ENCODE measurements at places on chromosomes 5 and 9.
A peak's percentile ranks its signal among the peaks of the same experiment; 100 is the strongest.

- DNase-seq: no peak
- no peak overlapping the region for H3K4me3 ChIP-seq
- H3K27me3 ChIP-seq: no peaks in the 10 kb centered on the region
- H3K27ac ChIP-seq: no peak overlapping the region
- peaks cover 8% of the 10 kb centered on the region for H3K4me1 ChIP-seq
Observed at GRCh38 chr9:75139201-75139600, 50.9 kb downstream of the OSTF1 start.

GRCh38 chr5:64532212-64532611 is 26.4 kb downstream of the RGS7BP start:
- DNase-seq: no peak
- H3K4me1 ChIP-seq: no peaks in the 10 kb centered on the region
- H3K27me3 ChIP-seq: no peaks in the 10 kb centered on the region

GRCh38 chr5:135233477-135233876 is 165.6 kb downstream of the MACROH2A1 start:
- H3K27ac ChIP-seq: no peak overlapping the region
- no peak overlapping the region for H3K4me3 ChIP-seq
- no peaks in the 10 kb centered on the region for H3K27me3 ChIP-seq
- DNase-seq: no peak
- no peaks in the 10 kb centered on the region for H3K36me3 ChIP-seq

DNA sequence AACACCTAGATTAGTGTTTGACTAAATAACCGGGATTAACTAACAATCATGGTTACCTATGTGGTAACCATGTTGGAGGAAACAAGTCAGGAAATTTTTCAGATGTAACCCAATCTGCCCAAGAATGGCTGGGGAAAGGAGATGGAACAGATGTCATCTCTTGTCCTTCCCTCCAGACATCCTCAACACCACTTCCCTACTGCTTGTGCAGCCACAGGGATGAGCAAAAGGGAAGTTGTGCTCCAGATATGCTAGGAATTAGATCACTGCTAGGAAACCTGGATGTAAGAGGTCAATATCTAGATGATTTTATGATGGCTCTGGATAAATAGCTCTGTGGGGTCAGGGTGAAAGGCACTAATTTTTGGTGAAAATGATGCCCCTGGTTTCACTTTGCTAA is 61.3 kb upstream of the ELL2 start:
- H3K27ac ChIP-seq: no peak overlapping the region
- no peak for DNase-seq
- H3K27me3 ChIP-seq: no peaks in the 10 kb centered on the region
- H3K4me1 ChIP-seq: no peaks in the 10 kb centered on the region

GRCh38 chr5:34673463-34674125 is 17.5 kb downstream of the RAI14 start:
- no peak overlapping the region for H3K27ac ChIP-seq
- no peaks in the 10 kb centered on the region for H3K27me3 ChIP-seq
- no peaks in the 10 kb centered on the region for H3K36me3 ChIP-seq
- no peak overlapping the region for H3K4me3 ChIP-seq
- H3K4me1 ChIP-seq: no peaks in the 10 kb centered on the region

- DNase-seq: no peak
- no peaks in the 10 kb centered on the region for H3K36me3 ChIP-seq
- no peak overlapping the region for H3K4me3 ChIP-seq
Observed at GRCh38 chr5:130545291-130545690, 619.8 kb downstream of the HINT1 start.

DNA sequence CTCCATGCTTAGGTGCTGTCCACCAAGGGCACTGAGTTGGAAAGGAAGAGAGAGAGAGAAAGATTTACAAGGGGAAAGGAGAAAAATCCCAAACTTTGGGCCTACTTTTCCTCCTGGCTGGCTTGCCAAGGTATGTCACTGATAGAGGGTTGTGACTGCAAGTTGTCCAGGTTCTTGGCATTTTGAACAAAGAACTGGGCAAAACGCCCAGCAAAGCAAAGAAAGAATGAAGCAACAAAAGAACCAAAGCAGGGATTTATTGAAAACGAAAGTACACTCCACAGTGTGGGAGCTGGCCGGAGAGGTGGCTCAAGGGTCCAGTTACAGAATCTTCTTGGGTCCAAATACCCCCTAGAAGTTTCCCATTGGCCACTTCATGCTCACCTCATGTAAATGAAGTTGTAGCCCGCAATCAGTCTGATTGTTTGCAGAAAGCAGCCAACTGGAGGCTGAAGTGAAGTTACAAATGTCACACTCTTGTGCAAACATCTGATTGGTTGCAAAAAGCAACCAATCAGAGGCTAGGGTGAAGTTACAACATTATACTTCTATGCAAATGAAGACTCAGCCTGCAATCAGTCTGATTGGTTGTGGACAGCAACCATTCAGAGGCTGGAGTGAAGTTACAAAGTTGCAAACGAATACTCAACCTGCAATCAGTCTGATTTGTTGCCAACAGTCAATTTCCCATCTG is 263.5 kb downstream of the YTHDC2 start:
- H3K4me1 ChIP-seq: no peaks in the 10 kb centered on the region
- H3K36me3 ChIP-seq: no peaks in the 10 kb centered on the region
- no peaks in the 10 kb centered on the region for H3K27me3 ChIP-seq
- H3K4me3 ChIP-seq: no peak overlapping the region

GRCh38 chr5:147234825-147235635 is at the start of gene STK32A:
TSS of gene STK32A (plus strand) at chr5:147235026. CDS start at chr5:147239635, 4,609 bp downstream.
- H3K27me3 ChIP-seq: peaks cover 9% of the 10 kb centered on the region
- H3K36me3 ChIP-seq: no peaks in the 10 kb centered on the region
- no peak within 1 kb of the TSS for H3K4me3 ChIP-seq
- DNase-seq: no peak

- no peaks in the 10 kb centered on the region for H3K36me3 ChIP-seq
- no peaks in the 10 kb centered on the region for H3K27me3 ChIP-seq
- H3K4me3 ChIP-seq: no peak overlapping the region
- no peaks in the 10 kb centered on the region for H3K4me1 ChIP-seq
- H3K27ac ChIP-seq: no peak overlapping the region
- DNase-seq: no peak
Observed at GRCh38 chr5:17056141-17056631, 120.1 kb upstream of the MYO10 start.

DNA sequence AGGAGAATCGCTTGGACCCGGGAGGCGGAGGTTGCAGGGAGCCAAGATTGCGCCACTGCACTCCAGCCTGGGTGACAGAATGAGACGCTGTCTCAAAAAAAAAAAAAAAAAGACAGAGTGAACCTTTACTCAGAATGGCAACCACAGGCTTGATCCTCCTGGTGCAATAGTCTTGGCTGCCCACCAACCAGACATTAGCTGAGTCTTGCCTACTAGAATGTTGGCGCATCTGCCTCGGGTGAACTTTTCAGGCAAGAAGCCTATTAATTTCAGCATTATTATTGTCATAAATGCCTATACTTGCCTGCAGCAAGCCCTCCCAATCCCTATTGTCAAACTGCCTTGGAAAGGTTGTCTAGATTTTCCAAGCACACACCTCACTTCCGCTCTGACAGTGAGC is 4.2 kb downstream of the SERINC5 start:
- H3K27me3 ChIP-seq: no peaks in the 10 kb centered on the region
- no peak overlapping the region for H3K4me3 ChIP-seq
- peaks cover 29% of the 10 kb centered on the region for H3K4me1 ChIP-seq
- no peak overlapping the region for H3K27ac ChIP-seq
- no peak for DNase-seq

- no peaks in the 10 kb centered on the region for H3K4me1 ChIP-seq
- DNase-seq: no peak
- H3K4me3 ChIP-seq: no peak overlapping the region
- H3K27ac ChIP-seq: no peak overlapping the region
Observed at GRCh38 chr9:133692364-133692985, 45.7 kb downstream of the SARDH start.

DNA sequence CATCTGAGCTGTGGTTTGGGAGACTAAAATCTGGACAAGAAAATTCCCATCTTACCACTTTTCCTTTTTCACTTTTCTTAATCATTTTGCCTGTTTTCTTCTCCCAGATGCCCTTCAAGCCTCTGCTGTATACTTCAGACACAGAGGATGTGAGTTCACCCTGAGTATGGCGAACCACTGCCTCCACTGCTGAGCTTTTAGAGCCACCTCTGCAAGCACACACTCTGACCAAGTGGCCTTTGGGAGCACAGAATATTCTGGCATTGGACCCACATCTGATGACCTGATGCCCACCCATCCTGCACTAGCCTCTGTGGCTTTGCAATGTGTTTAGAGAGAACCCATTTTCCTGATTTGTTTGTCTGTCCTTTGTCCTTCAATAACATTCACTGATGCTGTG is 32.5 kb downstream of the TERT start:
- no peaks in the 10 kb centered on the region for H3K27me3 ChIP-seq
- H3K36me3 ChIP-seq: no peaks in the 10 kb centered on the region
- H3K27ac ChIP-seq: no peak overlapping the region
- no peak for DNase-seq
- H3K4me1 ChIP-seq: no peaks in the 10 kb centered on the region

GRCh38 chr9:109733690-109734089 is 46.3 kb upstream of the PALM2AKAP2 start:
- DNase-seq: no peak
- H3K36me3 ChIP-seq: no peaks in the 10 kb centered on the region
- no peak overlapping the region for H3K4me3 ChIP-seq

GRCh38 chr9:91017245-91017644 is 215.6 kb downstream of the SYK start:
- no peaks in the 10 kb centered on the region for H3K36me3 ChIP-seq
- H3K27ac ChIP-seq: no peak overlapping the region
- H3K27me3 ChIP-seq: no peaks in the 10 kb centered on the region
- H3K4me1 ChIP-seq: no peaks in the 10 kb centered on the region
- no peak for DNase-seq
- H3K4me3 ChIP-seq: no peak overlapping the region

- no peaks in the 10 kb centered on the region for H3K27me3 ChIP-seq
- H3K27ac ChIP-seq: no peak overlapping the region
- H3K4me1 ChIP-seq: no peaks in the 10 kb centered on the region
- no peaks in the 10 kb centered on the region for H3K36me3 ChIP-seq
- H3K4me3 ChIP-seq: no peak overlapping the region
Observed at GRCh38 chr9:7770111-7770510, 29.5 kb downstream of the DMAC1 start.

- no peak within 1 kb of the TSS for H3K27ac ChIP-seq
- no peaks in the 10 kb centered on the region for H3K4me1 ChIP-seq
- peaks cover 7% of the 10 kb centered on the region for H3K27me3 ChIP-seq
- H3K4me3 ChIP-seq: no peak within 1 kb of the TSS
Observed at GRCh38 chr5:140840978-140841962, at the start of gene PCDHA8. TSS of gene PCDHA8 (plus strand) at chr5:140841187. CDS start at chr5:140841322, 135 bp downstream.

DNA sequence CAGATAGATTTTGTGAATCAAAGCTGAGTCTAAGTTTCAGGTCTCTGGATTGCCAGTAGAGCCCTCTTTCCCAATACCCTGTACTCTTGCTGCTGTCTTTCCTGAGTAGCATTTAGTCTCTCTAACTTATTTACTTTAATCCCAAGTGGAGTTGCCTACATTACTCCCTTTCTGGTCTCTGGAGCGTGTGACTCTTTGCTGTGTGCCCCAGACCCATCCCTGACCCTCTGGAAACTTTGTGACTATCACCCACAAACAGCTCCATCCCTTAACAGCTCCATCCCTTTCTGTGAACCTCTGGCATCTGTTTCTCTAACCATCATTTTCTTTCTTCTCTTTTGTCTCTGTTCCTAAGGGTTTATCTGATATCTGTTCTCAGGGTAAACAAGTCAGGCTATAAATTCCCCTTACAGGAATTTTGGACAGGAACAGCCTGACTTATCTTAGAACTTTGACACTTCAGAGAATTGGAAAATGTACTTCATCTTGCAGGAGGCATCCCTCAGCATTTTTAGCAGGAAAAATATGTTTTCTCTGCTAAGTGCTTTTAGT is 1167.1 kb upstream of the SEMA6A start:
- H3K27me3 ChIP-seq: no peaks in the 10 kb centered on the region
- no peaks in the 10 kb centered on the region for H3K36me3 ChIP-seq
- no peak overlapping the region for H3K4me3 ChIP-seq

DNA sequence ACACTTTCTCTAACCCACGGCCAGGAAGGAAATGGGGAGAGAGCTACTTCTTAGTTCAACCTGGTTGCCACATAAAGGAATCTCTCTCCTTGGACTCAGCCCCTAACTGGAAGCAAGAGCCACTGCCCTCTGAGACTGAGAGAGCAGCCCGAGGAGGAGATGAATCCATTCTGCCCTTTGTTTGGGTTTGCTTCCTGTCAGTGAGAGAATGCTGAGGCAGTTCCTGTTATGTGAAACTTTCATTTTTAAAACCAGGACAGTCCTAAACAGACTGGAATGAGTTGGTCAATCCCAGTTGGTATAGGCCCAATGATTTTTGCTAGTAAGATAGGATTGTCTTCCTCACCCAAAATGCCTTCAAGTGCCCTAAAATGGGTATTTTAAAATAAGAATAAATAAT is 205.1 kb downstream of the NTRK2 start:
- no peaks in the 10 kb centered on the region for H3K36me3 ChIP-seq

DNA sequence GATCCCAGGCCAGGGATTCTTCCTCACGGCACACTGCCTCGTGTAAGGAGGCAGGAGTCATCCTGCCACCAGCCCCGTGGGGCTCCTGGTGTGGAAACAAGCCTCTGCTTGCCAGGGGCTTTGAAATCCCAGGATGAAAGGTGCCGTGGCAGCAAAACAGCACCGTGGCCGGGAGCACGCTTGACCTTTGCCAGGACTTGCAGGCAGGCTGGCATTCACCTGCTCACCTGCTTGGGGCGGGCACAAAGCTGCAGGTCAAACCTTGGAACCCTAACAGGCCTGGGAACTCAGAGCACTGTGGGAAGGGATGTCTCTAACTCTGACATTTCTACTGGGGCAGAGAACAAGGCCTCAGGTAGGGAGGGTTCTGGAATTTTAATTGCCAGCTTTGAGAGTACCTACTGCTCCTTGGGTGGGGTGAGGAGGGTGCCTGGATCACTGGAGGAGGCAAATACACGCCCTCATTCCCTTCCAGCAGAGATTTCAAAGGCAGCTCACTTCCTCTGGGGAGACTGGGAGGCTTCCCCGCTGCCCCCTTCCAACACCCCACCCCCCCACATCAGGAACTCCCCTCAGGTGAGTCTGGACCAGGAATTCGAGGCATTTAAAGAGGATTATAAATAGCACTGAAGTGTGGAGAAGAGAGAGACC is 45.6 kb upstream of the STXBP1 start:
- peaks cover 2% of the 10 kb centered on the region for H3K27me3 ChIP-seq
- H3K36me3 ChIP-seq: no peaks in the 10 kb centered on the region
- no peak overlapping the region for H3K4me3 ChIP-seq
- DNase-seq: no peak
- H3K4me1 ChIP-seq: peaks cover 24% of the 10 kb centered on the region
- H3K27ac ChIP-seq: no peak overlapping the region

- no peaks in the 10 kb centered on the region for H3K4me1 ChIP-seq
- H3K27ac ChIP-seq: no peak overlapping the region
- H3K27me3 ChIP-seq: no peaks in the 10 kb centered on the region
- H3K4me3 ChIP-seq: no peak overlapping the region
- DNase-seq: no peak
- no peaks in the 10 kb centered on the region for H3K36me3 ChIP-seq
Observed at GRCh38 chr9:70053864-70054263, 10.2 kb downstream of the MAMDC2 start.

GRCh38 chr5:126656401-126657007 is 55.8 kb downstream of the PHAX start:
- no peaks in the 10 kb centered on the region for H3K4me1 ChIP-seq
- H3K27me3 ChIP-seq: no peaks in the 10 kb centered on the region
- peak; percentile 53 for DNase-seq
- no peaks in the 10 kb centered on the region for H3K36me3 ChIP-seq

GRCh38 chr5:129904667-129905472 is 605 bp downstream of the CHSY3 start:
- no peak overlapping the region for H3K27ac ChIP-seq
- H3K4me1 ChIP-seq: peaks cover 12% of the 10 kb centered on the region
- H3K36me3 ChIP-seq: no peaks in the 10 kb centered on the region
- H3K4me3 ChIP-seq: peak overlapping the region; percentile 26
- peak; percentile 10 for DNase-seq

GRCh38 chr5:177997319-177997670 is 1.3 kb upstream of the PROP1 start:
- no peak for DNase-seq
- H3K27ac ChIP-seq: no peak overlapping the region
- H3K4me1 ChIP-seq: no peaks in the 10 kb centered on the region
- H3K27me3 ChIP-seq: peaks cover 32% of the 10 kb centered on the region
- no peak overlapping the region for H3K4me3 ChIP-seq
- no peaks in the 10 kb centered on the region for H3K36me3 ChIP-seq

Measured in B cell (primary cell).